Progenitor cell of endocrine pancreas (in vitro differentiated cells): ENCODE measurements at places on chromosomes 6 and 20. TPM values are rescaled to one million over a fixed set of nuclear protein-coding genes. Genes with fewer than 3 reads are reported as not detected.

GRCh38 chr6:146851837-146852236, 253.1 kb downstream of the ADGB start:
- H3K27me3 ChIP-seq, result no peaks in the 10 kb centered on the region
- H3K27ac ChIP-seq, result no peak overlapping the region
- H3K4me3 ChIP-seq, result no peak overlapping the region

GRCh38 chr6:154386848-154387717, 30.5 kb upstream of the IPCEF1 start:
- no peaks in the 10 kb centered on the region for H3K27me3 ChIP-seq
- H3K4me1 ChIP-seq, result peaks cover 9% of the 10 kb centered on the region
- peaks cover 13% of the 10 kb centered on the region for H3K36me3 ChIP-seq
- DNase-seq, result no peak

DNA sequence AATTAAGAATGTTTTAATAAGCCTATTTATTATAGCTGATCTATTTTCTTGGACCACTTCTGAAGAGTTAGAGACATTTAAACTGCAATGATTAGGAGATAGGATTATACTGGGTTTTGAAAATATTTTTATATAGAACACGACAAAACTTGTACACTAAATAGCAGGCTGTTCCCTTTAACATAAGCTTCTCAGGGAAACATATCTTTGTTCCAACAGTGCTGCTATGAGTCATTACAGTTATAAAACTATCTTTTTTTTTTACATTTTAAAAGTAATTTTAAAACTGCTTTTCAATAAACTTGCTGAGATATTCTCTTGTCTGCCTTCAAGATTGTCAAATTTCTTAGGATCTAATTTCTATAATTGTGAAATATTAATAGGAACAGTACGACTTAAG, 389.1 kb downstream of the ARHGAP18 start:
- DNase-seq, result no peak
- H3K4me1 ChIP-seq, result peaks cover 1% of the 10 kb centered on the region
- no peak overlapping the region for H3K27ac ChIP-seq
- H3K36me3 ChIP-seq, result no peaks in the 10 kb centered on the region

DNA sequence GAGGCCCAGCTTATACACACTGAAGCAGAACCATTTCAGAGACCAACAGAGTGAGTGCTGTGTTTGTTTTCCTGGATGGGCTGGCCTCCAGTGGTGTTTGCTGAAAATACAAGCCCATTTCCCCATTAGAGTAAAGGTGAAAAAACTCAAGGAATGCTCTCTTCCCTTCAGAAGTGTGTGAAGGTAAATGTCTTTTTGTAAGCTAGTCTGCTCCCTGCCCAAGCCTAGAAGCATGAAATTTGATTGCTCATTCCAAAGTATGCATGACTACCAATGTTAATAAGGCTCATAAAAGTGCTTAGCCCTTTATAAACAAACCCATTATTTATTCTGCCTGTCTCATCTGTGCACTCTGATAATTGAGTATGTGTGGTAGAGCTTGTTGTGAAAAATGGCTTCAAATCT, 59.1 kb downstream of the ADGRF1 start:
- DNase-seq, result no peak
- no peak overlapping the region for H3K4me3 ChIP-seq
- no peaks in the 10 kb centered on the region for H3K27me3 ChIP-seq
- H3K36me3 ChIP-seq, result no peaks in the 10 kb centered on the region
- H3K4me1 ChIP-seq, result peaks cover 18% of the 10 kb centered on the region

GRCh38 chr6:24396824-24397223, 5.9 kb upstream of the MRS2 start:
- no peaks in the 10 kb centered on the region for H3K36me3 ChIP-seq
- H3K4me3 ChIP-seq, result no peak overlapping the region
- no peak overlapping the region for H3K27ac ChIP-seq
- no peaks in the 10 kb centered on the region for H3K27me3 ChIP-seq
- no peak for DNase-seq
- H3K4me1 ChIP-seq, result peaks cover 23% of the 10 kb centered on the region

GRCh38 chr6:105482921-105483320, 80.0 kb upstream of the PREP start:
- H3K27me3 ChIP-seq, result peaks cover 5% of the 10 kb centered on the region
- H3K27ac ChIP-seq, result no peak overlapping the region
- no peaks in the 10 kb centered on the region for H3K36me3 ChIP-seq
- DNase-seq, result no peak
- no peak overlapping the region for H3K4me3 ChIP-seq

Gene EPHA7
- 28.9 and 32.2 TPM in 2 replicates for total RNA-seq

Gene DDO
- total RNA-seq, result not detected in 2 replicates

Gene SLPI
- not detected in 2 replicates for total RNA-seq

Gene LTA
- total RNA-seq, result not detected in 2 replicates
